ENCODE measurements at places on chromosomes 1 and 21.
A peak's percentile ranks its signal among the peaks of the same experiment; 100 is the strongest.

- no peak for DNase-seq
Measured at GRCh38 chr1:222021129-222021528, 279.2 kb upstream of the DUSP10 start.

- DNase-seq, result no peak
Measured at GRCh38 chr1:24369199-24369598, 44.4 kb downstream of the STPG1 start.

DNA sequence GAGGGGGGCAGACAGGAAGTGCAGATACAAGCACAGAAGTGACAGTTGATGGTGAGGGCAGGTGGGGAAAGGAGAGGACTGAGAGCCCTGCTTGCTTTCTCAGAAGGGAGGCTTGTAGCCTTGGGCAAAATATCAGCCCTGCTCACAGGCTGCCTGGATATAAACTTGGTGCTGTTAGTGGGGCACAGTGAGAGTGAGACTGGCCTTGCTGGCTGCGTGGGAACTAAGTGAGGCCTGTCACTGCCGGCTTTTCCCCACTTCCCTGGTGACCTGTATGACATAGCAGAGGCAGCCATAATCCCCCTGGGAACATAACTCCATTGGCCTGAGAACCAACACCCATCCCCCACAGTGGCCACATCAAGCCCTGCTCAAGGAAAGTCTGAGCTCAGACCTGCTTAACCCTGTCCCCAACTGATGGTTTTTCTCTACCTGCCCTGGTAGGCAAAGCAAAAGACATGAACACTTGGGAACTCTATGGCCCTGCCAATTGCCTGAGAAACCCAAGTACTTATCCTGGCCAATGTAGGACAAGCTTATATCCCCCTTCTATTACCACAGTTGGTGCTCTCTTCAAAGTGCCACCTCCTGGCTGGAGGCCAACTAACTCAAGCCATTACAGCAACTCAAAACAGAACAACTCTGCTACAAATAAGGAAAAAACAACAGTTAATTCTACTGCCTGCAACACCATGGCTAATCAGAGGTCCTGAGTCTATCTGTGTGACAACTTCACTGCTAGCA is 472.7 kb downstream of the PLPP3 start:
- no peak for DNase-seq

DNA sequence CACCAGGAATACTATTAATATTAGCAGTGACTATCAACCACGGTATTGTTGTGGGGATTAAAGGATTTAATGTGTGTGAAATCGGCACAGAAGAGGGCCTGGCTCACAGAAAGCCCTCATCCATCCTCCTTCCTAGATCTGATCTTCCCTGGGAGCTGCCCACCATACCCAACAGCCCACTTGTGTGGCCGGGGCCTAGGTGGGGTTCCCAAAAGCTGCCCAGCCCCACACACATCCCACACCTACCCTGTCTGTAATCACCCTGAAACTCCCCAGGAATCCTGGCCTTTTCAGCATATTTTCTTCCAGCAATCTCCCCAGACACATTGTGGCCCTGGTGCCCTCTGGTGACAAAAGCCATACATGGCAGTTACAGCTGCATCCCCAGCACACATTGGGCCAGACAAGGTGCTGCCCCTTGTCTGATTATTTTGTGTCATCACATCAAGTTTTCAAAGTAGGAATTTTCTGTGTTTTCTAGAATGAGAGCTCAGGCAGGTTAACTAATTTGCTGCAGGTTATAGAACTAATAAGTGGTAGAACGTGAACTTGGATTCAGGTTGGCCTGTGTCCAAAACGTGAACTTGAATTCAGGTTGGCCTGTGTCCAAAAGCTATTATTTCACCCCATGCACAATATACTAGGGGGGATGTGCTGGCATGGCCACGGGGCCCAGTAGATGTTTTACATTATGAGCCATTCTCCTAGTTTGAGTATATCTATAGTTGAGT is 5.3 kb upstream of the SLC6A9 start:
- DNase-seq, result peak; percentile 58

DNA sequence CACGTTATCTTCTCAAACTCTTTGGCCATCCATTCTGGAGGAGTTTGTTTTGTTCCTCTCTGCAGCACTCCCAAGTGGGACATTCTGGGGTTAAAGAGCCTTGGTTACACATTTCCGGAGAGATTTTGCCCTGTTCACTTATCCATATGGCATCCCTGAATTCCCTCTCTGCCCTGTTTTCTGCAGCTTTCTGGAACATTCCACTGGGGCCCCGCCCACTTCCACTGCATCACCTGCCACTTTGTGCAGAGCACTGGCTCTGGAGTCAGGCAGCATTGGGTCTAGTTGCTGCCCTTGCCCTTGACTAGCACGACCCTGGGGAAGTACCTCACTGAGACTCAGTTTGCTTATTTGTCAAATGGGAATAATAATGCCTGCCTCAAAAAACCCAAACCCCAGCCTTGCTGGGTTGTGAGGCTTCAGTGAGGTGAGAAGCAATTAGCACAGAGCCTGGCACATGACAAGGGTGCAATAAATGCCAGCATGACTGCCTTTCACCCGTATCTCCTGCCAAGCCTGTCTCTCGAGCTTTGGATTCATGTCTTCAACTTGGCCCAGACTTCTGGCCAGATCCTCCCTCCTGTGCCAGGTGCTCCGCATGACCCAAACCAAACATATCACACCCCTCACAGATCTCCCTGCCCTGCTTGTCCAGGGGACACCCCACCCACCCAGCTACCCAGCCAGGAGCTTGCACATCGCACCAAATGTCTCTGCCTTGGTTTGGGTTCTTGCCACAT is 38.3 kb downstream of the IL6R start:
- DNase-seq, result no peak

GRCh38 chr21:45235488-45235887 is 52.2 kb downstream of the POFUT2 start:
- DNase-seq, result no peak

- DNase-seq, result peak; percentile 91
Measured at GRCh38 chr1:15885701-15886610, 38.4 kb downstream of the SPEN start.

GRCh38 chr1:112702067-112702395 is 4.9 kb downstream of the RHOC start:
- no peak for DNase-seq

DNA sequence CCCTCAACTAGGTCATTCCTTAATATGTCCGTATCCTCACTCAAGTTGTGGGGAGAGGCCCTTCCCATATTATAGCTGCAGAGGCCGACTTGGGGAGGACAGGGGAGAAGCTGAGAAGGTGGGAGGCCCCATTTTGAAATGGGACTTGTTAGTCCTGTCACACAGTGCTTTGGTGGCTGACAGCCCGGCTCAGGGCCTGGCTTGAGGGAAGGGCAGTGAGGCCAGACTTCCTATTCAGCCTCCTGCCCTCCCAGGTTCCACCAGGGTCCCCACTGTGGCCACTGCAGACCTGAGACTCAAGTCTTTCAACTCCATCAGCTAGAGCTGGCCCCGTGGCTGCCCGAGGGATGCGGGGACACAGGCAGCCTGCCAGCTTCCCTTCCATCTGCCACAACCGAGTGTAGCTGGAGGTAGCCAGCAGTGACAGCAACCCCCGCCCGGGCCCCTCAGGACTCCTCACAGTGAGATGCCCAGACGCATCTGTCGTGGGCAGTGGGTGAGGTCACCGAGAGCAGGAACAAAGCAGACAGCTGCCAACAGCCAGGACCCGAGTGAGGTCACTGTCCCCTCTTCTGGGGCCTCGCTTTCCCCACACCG is 36.9 kb downstream of the SIM2 start:
- no peak for DNase-seq

- DNase-seq, result no peak
Measured at GRCh38 chr1:119626841-119627240, 21.2 kb downstream of the ZNF697 start.

GRCh38 chr1:99004861-99005442 is at the start of gene PLPPR5:
Gene PLPPR5, minus strand, starts transcription at chr1:99004861. Its CDS starts 190 bp downstream, at chr1:99004671.
- no peak for DNase-seq

DNA sequence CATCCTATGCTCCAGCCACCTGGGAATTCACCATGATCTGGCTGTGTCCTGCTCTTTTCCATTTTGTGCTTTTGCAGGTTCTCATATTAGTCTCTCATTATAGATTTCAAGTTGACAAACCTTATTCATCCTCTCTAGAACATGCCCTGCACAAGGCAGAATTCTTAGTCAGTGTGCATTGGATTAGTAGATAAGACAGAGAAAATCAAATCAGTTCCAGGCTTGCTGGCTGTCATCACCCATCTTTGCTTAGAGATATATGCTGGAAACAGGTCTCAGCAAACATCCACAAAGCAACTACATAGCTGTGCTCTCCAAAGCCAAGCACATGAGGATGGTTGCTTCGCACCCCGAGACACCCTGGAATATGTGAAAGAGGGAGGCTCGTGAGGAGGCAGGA is 24.8 kb downstream of the TSPAN2 start:
- DNase-seq, result no peak

GRCh38 chr21:45632160-45632559 is 11.4 kb upstream of the PCBP3 start:
- no peak for DNase-seq

DNA sequence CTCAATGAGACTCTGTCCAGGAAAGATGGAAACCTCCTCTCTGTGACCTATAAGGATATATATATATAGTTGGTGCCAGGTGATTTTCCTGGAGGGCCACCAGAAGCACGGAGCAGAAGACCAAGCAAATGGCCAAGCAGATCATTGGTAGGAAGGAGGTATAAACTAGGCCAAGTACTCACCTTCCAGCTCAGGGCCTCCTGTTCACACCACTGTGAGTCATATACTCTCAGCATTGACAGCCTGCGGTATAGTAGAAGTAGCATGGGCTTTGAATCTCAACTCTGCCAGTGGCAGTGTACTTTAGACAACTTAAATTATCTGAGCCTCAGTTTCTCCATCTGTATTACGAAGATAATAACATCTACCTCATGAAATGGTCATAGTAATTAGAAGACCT is 15.4 kb downstream of the IL12RB2 start:
- DNase-seq, result no peak

DNA sequence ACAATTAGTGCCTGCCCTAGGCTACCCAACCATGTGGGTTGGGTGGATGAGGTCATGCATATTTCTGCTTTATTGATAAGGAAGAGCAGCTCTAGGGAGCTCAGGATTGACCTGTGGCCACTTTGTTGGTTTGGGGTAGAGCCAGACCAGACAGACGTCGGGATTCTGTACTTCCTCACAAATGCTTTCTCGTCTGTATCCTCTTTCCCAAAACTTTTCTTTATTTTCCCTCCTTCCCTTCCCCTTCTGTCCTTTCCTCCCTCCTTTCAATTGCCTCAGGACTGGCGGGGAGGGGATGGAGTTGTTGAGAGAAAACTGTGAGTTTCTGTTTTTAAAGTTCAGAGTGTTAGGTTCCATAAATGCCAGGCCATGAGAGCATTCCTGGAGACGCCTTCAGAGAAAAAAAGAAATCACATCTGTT is 68.0 kb downstream of the UCK2 start:
- DNase-seq, result no peak

Data from HS-27A (cell line).